ENCODE measurements at places on chromosomes 7 and 10.

GRCh38 chr7:155843426-155844018, 31.3 kb upstream of the SHH start:
- no peak for DNase-seq

DNA sequence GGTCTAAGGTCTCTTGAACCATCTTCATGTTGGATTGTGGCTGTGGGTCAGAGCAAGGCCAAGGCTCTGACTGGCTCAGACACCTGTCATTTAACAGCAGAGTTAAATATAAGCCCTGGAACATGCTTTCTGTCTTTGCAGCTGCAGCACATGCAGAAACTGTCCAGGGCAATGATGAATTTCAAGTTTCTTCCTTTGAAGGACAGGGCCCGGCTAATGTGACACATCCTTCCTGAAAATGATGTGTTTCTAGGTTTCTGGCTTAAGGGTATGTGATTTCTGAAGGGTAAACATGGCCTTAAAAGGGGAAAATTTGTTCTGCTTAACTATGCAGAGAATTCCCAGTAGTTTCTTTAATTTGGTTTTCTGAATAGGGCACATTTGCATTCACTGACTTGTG, 34.0 kb upstream of the SLC35B4 start:
- DNase-seq: no peak

DNA sequence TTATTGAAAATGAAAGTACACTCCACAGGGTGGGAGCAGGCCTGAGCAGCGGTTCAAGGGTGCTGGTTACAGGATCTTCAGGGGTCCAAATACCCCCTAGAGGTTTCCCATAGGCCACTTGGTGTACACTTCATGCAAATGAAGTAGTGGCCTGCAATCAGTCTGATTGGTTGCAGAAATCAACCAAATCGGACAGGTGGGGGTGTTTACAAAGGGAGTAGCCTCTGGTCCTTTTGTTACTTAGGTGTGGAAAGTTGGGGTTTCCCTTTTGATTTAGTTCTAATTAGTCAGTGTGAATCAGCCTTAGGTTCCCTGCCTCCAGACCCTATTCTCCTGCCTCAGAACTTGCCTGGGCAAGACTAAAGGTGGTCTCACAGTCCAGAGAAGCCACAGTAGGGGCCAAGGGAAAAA, 49.6 kb downstream of the SYPL1 start:
- DNase-seq: no peak

- DNase-seq: no peak
Observed at GRCh38 chr7:14115701-14116100, 126.2 kb upstream of the ETV1 start.

GRCh38 chr10:86260564-86260963, 106.0 kb downstream of the GRID1 start:
- DNase-seq: no peak

GRCh38 chr10:98696516-98696915, 249.8 kb upstream of the HPS1 start:
- no peak for DNase-seq

GRCh38 chr7:74684921-74685320, 27.4 kb downstream of the GTF2I start:
- no peak for DNase-seq

DNA sequence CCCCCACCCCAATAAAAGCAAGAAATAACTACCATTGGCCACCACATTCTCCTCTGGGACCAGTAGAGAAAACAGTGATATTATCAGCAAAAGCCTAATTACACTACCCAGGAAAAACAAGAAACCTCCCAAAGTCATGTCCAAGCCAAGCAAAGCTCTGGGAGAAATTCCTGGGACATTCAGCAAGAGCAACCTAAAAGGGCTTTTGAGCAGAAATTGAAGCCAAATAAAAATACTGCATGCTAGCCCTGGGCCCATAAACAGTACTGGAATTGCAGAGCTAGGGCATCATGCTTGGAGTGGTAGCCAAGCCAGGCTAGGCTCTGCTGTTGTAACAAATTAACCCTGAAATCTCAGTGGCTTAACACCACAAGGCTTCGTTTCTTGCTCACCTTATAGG, 347.9 kb downstream of the LRMDA start:
- DNase-seq: no peak

DNA sequence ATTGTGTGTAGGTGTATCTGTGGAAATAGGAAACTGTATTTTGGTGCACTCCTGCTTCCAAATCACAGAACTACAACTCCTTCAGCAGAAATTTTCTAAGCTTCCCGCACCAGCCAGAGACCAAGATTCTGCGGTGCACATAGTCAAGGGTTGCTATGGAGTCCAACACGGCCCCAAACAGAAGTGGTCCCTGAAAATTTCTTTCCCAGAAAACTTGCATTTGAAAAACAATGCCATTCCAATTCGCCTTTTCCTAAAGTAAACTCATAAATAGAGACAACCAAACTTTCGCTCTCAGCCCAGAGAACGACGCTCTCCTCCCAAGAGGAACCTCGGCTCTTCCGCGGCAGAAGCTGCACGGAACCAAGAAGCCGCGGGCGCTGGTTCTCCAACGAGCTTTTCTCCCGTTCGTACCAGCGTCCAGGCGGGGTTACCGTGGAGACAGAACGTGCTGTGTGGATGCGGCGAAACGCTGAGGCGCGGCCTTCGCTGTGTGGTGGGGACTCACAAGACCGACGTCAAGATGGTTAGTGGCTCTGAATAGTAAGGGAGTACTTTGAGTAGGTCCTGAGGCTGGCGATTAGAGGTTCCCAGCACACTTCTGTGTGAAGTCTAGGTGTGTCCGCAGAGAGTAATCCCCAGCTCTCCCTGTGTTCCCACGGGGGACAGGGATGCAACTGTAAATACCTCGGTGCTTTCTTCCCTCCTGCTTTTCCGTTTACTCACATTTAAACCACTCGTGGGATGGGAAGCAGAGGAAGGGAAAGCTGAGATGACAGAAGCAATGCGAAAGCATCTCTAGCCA, 24.0 kb upstream of the ZC3HAV1 start:
- DNase-seq: peak; percentile 79

DNA sequence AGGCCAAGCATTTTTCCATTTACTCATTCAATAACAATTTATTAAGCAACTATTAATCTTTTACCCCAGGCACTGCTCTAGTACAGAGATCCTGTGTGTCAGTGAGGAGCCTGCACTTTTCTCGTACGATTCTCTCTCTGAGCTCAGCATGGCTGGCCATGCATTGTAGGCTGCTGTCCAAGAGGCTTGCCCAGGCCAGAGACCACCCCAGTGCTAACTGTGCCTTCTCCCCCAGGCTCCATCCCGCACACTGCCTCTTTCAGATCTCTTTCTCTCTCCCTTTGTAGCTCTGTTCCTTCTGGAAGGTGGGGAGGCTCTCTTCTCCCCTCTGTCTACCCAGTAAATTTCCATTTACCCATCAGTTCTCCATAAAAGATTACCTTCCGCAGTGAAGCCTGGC, 101.0 kb upstream of the IKZF1 start:
- no peak for DNase-seq

- no peak for DNase-seq
Observed at GRCh38 chr10:74322141-74322540, 171.1 kb downstream of the ADK start.

DNA sequence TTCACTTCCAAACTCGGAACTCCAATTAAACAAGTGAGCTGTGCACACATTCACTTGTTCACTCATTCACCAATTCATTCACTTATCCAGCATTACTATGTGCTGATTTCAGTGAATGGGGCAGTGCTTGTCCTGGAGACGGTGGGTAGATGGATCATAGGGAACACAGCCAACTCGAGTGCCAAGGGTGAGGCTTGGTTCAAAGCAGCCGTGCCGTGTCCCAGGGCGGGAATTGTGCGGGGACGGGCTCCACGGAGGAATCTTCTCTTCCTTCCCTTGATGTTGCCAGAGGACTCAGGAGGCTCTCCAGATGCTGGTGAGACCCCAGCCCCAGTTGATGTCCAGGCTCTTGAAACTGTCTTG, 2.9 kb downstream of the SH2D4B start:
- DNase-seq: no peak

DNA sequence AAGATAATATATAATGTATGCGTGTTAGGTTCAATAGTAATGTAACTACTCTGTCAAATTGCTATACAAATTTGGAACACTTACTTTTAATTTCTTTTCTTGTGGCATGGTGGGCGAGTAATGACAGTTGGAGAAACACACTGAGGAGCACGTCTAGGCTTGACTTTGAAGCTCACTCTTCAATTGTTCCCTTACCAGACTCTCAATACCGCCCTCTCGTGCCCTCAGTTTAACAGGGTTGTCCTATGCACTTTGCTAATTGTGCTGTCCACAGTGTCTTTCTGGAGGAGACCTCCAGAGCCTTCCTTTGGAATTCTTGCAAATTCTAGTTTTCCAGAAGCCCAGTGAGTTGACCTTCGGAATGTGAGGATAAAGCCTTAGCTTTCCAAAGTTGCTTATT, 107.2 kb upstream of the RELN start:
- DNase-seq: no peak

GRCh38 chr10:131546086-131546810, 234.7 kb upstream of the TCERG1L start:
- no peak for DNase-seq

DNA sequence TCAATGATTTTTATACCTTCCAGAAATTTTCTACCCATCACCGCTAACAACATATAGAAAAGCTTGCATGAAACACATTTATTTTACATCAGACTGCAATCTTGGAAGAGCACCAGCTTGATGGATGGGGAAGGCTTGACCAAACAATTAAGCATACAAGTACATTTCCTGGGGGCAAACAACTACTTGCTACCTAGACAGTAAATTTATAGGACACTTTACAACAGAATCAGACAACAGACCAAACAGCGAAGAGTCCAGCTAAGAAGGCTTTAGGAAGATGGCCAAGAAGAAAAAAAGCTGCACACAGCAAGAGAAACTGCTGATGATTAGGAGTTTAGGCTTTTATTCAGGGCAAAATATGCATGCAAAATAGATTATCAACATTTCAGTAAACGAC, 8.0 kb downstream of the AASS start:
- DNase-seq: no peak

DNA sequence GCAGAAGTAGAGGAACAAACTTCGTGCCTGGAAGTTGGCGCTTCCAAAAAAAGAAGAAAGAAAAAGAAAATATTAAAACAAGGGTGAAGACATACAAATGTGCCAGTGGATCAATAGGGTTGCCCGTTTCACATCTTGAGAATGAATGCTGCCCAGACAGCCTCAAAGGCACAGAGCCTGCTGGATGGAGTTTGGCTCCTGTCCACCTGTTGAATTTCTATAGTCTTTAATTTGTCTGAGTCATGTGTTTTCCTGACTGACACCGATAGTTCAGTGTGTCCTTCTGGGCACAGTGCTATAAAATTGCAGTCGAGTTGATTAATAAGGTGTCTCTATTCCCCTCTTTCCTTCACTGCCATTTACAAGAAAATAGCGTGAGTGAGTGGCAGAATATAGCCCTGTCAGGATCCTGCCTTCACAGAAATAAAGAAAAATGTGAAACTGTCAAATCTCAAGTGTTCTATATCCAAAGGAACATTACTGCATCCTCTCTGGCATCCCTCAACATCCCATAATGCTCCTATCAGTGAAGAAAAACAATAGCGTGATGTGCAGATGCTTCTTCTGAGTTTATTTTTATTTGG, 471.3 kb upstream of the AUTS2 start:
- no peak for DNase-seq

DNA sequence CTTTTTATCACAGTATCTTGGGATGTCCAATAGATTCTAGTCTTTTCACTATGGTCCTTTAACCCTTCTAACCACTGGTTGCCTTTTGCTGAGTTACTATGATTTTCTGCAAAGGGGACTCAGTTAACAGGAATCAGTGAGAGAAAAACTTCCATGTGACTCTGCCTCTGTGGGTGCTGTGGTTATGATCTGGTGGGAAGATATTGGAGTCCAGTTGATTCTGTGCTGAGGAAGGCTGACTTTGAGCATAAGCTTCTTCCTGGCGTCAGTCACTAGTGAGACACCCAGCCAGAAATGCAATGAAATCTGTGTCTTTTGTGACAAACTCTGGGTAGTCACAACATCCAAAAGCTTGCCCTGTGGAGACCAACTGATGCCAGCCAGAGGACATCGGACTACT, 648.0 kb downstream of the SUGCT start:
- no peak for DNase-seq

DNA sequence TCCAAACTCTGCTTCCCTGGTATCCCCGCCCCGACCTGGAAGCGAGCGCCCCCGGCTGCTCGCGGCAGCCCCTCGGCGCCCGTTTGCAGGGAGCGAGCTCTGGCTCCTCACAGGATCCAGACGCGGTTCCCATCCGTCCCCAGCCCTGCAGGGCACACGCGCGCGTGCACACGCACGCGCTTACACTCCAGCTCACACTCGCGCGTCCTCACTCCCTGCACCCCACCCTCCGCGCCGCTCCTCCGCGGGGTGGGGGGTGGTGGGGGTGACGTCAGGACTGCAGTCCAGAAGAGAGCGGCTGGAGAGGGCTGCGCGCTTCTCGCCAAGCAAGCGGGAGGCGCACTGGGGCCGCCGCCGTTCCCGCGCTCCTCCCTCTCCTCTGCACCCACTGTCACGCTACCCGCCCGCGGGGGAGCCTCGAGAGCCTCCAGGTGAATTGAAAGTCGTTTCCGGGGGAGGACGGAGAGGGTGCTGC, 255.6 kb downstream of the OTUD1 start:
- peak; percentile 50 for DNase-seq

DNA sequence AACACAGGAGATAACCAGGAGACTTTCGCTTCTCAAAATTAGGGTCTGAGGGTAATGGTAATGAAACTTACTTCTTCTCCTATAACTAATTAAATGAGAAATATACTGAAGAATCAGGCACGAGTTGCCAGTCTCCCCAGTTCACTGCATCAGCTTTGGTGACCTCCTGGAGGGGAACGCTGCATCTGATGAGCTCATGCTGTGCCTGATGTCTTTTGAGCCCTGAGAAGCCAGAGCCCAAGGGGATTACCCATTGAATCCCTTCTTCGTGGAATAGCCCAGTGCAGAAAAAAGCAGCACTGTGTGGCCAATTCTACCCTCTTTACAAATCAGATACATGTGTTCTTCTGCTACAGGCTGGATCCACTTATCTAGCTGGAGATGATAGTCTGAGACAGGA, 45.1 kb downstream of the CYP2C9 start:
- DNase-seq: no peak

DNA sequence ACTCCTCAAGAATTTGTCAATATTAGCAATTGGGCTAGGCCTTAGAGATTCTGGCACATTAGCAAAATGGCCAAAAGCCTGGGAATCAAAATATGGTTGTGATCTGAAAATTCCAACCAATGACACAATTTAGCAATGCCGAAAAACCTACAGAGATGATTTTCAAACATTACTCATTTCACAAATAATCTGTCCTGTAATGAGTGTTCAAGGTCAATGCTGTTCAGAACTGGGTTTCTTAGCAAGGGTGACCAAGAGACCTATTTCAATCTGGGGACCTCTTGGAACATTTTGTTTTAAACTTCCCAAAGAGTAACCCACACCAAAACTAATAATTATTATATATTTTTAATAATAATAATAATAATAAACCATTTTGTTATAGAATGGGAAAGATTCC, 24.1 kb downstream of the ELMO1 start:
- no peak for DNase-seq

All from caudate nucleus (tissue), 63 donors.